Caki2 (cell line): ENCODE measurements at places on chromosomes 4 and X.
A peak's percentile ranks its signal among the peaks of the same experiment; 100 is the strongest.

DNA sequence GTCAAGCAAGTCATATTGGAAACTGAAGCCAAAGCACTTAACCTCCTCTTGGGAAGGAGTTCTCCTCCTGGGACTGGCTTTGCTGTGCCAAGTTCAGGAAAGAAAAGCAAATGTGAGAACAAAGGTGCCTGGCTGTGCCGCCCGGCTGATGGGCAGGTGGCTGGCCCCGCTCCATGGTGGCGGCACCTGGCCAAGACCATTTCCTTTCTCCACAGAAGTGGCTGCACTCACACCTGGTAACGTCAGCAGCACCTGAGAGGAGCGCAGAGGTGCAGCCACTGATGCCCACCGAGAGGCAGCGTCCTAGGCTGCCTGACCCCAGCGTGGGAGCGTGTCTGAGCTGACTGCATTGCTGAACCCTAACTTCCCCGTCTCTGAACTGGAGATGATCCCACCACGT is 54.3 kb downstream of the DCTD start:
- no peak for DNase-seq

GRCh38 chr4:78618436-78618835 is 66.9 kb downstream of the ANXA3 start:
- no peak for DNase-seq

DNA sequence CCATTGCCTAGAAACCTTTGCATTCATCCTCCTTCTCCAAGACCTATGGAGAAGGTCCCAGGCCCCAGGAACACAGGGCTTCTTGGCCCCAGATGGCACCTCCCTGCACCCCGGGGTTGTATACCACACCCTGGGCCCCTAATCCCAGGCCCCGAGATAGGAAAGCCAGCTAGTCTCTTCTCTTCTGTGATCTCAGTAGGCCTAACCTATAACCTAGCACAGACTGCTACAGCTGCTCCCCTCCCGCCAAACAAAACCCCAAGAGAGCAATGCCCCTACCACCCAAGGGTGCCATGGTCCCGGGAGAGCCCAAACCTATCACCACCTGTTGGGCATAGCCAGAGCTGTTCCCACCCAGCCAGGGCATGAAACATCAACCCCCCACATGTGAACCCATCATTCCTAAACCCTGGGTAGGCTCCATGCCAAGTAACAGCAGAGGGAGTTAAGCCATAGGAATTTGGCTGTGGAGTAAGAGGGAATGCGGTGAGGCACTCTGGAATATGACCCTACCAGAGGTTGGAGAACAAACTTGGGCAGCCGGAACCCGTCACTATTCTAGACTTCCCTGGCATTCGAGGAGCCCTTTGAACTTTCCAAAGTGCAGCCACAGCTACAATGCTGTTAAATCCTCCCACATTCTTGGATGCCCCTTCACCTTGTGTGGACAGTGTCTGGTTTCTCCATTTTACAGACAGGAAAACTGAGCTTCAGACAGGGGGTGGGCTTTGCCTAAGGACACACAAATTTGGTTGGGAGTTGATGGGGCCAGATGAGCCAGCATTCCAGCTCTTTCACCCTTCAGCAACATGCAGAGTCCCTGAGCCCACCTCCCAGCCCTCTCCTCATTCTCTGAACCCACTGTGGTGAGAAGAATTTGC is 10.9 kb upstream of the SASH3 start:
- no peak for DNase-seq

GRCh38 chrX:71170660-71171059 is 26.0 kb downstream of the NLGN3 start:
- DNase-seq: no peak

DNA sequence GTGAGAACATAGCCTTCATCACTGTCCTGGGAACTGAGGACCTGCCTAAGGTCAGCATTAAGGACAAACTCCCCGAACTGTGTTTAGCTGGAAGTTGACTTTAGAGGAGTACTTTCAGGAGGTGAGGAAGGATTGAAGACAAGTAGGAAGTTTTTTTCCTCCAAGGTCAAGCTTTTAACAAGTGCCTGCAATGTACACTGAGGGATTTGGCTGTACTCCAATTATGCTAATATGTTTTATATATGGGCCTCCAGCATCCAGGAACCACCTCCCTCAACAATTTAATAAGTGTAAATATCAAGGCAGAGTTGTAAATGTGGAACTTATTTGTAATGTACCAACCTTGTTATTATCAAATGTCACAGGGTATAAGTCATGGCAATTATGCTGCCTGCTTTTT is 726.2 kb downstream of the RPA4 start:
- DNase-seq: no peak

DNA sequence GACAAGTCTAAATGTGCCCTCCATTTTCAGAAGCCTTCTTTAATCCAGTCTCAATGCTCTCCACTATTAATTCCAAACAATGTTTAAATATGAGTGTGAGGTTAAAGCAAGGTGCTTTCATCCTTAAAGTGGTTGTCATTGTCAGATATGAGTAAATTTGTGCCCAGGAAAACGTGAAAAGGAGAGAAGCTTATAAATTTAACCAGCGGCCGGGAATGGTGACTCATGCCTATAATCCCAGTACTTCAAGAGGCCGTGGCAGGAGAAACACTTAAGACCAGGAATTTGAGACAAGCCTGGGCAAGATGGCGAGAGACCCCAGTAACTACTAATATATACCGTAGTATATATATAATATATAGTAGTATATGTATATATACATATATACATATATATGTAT is 270.0 kb downstream of the ARHGAP24 start:
- no peak for DNase-seq

DNA sequence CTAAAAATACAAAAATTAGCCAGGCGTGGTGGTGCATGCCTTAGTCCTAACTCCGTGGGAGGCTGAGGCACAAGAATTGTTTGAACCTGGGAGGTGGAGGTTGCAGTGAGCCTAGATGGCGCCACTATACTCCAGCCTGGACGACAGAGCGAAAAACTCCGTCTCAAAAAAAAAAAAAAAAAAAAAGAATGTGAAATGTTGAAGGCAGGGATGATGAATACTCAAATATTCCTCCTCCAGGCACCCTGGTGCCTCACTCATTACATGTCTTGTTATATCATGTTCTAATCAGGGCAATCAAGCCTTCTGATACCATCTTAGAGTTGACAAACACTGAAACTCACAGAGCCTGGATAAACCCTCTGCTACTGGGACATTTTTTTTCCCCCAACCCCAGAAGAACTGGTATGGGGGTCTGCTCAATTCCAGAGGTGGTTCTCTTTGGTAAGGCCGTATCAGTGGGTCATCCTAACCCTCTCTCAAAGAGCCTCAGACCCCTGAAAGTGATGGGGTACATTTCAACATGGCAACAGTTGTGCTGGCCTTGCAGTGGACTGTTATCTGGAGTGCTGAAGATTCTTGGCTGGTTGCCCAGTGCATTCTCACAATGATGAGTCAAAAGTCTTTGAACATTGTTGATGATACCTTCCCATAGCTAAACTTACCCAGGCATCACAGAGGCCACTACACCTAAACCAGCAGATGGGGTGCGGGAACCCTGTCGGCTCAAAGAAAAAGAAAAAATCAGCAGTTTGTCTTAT is 2.4 kb upstream of the SH3KBP1 start:
- DNase-seq: peak; percentile 69

DNA sequence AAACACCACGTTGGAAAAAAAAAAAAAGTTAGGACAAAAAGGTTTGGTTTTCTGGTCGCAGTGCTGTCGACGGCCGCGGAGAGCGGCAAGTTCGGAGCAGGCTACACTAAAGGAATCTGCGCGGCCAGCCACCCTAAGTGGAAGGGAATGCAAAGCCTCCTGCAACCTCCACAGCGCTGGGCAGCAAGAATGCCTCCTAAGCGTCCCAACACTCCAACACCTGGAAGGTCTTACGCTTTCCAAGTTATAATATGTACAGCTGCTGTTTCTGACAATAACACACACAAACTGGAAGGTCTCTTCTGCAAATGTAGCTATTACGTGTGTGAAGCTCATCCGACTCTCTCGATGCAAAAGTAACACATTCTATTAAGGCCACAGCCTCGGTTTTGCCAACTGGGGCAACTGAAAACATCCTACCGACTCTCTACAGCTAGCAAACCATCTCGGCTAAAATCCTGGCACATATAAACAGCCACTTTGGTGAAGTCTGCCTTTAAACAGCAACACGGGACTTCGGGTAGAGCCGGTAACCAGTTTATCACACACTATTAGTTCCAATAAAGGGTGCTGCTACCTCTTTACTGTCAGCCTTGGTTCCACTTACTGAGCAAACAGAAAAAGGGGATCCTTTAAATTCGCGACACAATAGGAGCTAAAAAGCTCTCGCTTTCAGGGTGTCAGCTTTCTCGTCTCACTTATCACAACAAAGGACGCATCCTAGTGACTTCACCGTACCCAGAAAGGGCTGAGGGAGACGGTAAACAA is 895 bp downstream of the SMIM14 start:
- DNase-seq: peak; percentile 56

DNA sequence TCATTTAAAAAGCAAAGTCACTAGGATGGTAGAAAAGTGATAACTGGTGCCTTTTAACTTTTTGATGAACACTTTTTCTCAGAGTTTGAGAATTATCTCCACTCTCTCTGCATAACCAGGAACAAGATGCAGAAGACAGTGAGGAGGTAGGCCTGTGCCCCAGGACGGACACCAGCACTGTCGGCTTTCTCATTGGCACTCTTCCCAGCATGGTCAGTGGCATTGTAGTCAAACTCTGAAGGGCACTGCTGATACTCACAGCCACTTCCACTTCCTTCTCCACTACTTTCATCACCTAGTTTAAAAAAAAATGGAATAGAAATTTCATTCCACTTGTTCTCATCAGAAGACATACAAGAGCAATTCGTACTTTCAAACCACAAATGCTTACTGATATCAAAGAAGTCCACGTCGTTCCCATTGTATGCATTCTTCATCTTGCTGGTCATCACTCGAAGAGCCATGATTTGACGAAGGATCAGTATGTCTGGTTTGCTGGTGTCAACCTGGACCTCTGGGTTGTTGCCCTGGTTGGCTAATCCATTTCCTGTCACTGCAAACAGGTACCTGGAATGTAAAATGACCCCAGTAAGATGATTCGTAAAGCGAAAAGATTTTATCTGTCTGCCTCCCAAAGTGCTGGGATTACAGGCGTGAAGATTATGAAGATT is 84.8 kb upstream of the TFDP3 start:
- no peak for DNase-seq

- no peak for DNase-seq
These were observed 412 bp downstream of the SLC10A3 start for GRCh38 chrX:154490021-154490413.

- peak; percentile 75 for DNase-seq
These were observed 11.0 kb downstream of the SH3BP2 start for GRCh38 chr4:2803624-2804448.

DNA sequence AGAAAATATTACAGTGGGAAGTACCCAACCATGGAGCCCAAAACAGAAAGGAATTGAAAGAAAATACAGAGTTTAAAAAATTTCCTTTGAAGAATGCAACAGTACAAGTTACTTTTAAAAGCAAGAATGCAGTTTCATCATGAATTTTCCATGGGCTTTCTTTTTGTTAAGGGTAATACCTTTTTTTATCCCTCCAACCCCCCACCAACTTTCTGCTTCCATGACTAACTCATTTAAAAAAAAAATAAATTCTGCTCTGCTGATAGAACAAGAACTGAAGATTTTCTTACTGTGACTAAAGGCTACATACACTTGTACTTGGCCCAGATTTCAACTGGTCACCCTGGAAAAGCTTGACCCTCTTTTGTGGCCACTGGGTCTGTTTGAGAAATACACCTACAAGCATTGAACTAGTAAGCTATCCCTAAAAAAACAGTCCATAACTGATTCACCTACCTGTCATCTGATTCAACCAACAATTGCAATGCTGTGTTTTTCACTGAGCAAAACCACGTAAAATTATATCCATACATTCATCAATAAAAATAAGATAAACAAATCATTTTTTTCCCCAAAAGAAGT is 214.2 kb downstream of the NSUN7 start:
- no peak for DNase-seq

- no peak for DNase-seq
These were observed 22.3 kb downstream of the GRIA2 start for GRCh38 chr4:157242871-157243270.

DNA sequence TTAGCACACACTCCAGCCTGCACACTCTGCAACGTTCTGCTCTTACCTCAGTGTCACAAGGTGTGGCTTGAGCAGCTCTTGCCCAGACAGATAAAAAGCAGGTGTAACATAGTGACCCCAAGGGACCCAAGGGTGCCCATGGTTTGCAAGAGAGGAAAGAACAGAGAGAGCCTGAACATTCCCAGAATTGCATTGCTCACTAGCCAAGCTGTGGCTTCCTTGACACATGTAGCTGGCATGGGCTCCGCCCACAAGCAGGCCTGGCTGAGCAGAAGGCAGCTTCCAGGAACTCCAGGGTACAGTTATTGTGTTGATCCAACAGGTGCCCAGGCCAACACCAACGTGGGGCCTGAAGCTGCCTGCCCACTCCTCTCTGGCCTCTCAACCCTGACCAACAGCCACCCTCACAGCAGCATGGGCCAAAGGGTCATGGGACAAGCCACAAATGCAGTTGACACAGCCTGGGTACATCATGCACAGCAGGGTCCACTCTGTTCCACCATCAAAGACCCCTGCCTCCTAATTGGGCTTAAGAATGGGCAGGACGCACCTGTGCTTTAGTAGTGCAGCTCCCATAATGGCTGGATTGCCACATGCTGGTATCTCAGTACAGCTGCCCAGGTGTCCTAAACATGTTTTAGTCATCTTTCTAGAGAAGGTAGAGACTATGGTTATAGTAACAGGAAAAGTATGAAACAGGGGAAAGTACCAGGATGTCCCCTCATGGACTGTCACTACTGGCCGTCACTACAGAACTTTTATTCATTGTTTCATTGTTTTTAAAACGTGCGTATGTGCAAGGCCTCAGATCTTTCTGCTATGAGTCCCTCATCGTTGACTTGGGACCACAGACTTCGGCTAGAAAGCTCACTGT is 73.7 kb upstream of the ACSL1 start:
- DNase-seq: peak; percentile 12

DNA sequence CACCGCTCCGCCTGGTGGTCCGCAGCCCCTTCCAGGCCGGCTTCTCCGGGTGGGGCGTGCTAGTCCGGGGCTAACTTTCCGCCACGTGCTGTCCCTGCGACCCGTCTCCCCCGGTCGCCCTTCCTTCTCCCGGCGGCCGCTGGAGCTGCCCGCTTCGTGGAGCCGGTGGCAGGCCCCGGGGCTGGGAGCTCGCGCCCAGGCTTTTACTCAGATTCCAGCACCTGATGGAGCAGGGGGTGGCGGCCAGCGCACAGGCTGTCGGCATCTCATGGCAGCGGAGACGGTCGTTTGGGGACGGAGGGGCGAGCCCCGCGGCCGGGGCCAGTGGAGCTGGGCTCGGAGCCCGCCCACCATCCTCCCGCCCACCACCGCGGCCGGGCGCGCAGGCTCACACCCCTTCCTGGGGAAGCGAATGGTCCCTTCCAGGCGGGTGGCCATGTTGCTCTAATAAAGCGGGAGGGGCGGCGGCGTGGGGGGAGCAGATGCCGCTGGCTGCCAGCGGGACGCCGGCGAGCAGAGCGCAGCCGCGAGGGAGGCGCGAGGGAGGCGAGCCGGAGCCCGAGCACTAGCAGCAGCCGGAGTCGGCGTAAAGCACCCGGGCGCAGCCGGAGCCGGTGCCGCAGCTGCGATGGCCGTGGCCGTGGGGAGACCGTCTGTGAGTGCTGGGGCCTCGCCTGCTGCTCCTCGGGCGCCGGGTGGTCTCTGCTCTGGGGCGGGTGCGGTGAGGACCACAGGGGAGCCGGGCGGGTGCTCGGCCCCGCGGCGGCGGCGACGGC is at the start of gene SEPTIN11:
Gene SEPTIN11 (plus strand): TSS at position 477 of the 776 bp plus-strand sequence. CDS start 152 bp downstream, at position 629.
- DNase-seq: peak; percentile 91

- no peak for DNase-seq
These were observed 576.8 kb downstream of the GBA3 start for GRCh38 chr4:23269566-23269965.
